Dermis blood vessel endothelial cell (primary cell): ENCODE measurements at places on chromosomes 1 and 21. TPM values are rescaled to one million over a fixed set of nuclear protein-coding genes. Genes with fewer than 3 reads are reported as not detected.

- DNase-seq: peak; percentile 51
Measured at GRCh38 chr1:91850708-91851107, 35.2 kb downstream of the TGFBR3 start.

- DNase-seq: no peak
Measured at GRCh38 chr21:32592929-32593502, 7.7 kb upstream of the TCP10L start.

DNA sequence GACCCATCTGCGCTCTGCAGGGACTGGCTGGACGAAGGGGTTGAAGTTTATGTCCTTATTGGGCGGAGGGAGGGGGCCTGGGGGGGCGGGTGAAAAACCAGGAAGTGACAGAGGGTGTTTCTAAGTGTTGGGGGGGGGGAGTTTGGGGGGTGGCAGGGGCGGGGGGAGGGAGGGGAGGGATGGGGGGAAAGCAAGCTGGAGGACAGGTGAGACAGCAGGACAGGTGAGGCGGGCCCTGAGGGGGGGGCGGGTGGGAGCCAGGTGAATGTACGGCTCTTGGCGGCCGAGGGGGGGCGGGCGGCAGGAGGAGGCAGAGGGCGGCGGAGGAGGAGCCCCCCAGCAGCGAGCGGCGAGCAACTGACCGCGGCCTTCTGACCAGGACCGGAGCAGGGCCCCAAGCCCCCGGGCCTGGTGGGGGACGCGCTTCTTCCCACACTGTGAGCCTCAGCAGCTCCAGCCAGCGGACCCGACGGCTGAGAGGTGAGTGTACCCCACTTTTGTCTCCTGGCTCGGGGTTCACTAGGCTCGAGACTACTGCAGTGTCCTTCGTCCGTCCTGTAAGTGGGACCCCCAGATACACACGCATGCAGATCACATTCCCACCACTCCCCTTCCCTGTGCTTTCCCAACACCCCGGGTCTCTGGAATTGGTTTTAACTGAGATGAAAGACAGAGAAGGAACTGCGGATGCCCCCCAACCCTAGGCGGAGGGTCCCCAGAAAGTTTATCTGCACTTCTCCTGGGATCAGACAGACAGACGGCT is at the start of gene ZBTB7B:
Gene ZBTB7B (plus strand): TSS at position 339 of the 763 bp plus-strand sequence. CDS start 11,859 bp downstream, outside the sequence.
- peak; percentile 51 for DNase-seq

GRCh38 chr1:156055281-156056048 is 883 bp downstream of the LAMTOR2 start:
- DNase-seq: no peak

DNA sequence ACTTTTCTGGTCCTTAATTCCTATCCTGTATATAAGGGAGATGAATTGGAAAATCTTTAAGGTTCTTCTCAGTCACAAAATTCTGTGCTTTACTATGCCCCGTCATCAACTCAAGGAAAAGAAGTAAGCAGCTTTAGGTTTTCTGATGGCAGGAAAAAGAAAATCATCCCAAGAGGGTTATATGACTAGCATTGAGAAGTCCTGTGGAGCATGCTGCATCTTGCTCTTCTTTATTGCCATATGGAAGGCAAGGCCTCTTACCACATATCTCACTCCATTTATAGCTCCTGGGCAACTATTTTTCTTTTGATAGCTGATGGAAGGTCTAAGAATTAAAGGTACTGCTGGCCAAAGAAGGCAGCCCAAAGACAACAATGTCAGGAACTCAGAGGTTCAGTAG is 552.5 kb downstream of the DPYD start:
- DNase-seq: no peak

- DNase-seq: no peak
Measured at GRCh38 chr1:12114916-12115315, 51.8 kb downstream of the TNFRSF8 start.

GRCh38 chr21:42677339-42678321 is 24.2 kb downstream of the PDE9A start:
- DNase-seq: peak; percentile 70

GRCh38 chr1:14949836-14950713 is 203.5 kb upstream of the TMEM51 start:
- DNase-seq: no peak

- DNase-seq: no peak
Measured at GRCh38 chr1:174892016-174892415, 107.7 kb upstream of the CACYBP start.

DNA sequence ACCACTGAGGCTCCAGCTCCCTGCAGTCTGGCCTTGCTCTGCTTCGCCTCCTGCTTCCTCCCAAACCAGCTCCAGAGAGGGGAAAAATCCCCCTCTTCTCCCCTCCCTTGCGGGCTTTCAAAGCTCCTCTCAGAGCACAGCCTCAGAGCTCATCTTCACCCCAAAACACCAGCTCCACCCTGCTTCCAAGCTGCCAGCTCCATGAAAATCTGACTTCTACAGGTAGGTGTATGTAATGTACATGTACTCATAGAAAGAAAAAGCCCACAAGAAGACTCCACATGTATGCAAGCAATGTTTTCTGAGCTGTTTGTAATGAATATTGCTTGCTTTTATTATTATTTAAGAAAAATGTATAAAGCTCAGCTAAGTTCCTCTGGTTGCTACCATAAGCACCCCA is 8.4 kb downstream of the SLC41A1 start:
- no peak for DNase-seq

GRCh38 chr1:208066583-208066982 is 155.7 kb upstream of the CD34 start:
- no peak for DNase-seq

- DNase-seq: no peak
Measured at GRCh38 chr1:230321741-230322420, 104.3 kb downstream of the PGBD5 start.

DNA sequence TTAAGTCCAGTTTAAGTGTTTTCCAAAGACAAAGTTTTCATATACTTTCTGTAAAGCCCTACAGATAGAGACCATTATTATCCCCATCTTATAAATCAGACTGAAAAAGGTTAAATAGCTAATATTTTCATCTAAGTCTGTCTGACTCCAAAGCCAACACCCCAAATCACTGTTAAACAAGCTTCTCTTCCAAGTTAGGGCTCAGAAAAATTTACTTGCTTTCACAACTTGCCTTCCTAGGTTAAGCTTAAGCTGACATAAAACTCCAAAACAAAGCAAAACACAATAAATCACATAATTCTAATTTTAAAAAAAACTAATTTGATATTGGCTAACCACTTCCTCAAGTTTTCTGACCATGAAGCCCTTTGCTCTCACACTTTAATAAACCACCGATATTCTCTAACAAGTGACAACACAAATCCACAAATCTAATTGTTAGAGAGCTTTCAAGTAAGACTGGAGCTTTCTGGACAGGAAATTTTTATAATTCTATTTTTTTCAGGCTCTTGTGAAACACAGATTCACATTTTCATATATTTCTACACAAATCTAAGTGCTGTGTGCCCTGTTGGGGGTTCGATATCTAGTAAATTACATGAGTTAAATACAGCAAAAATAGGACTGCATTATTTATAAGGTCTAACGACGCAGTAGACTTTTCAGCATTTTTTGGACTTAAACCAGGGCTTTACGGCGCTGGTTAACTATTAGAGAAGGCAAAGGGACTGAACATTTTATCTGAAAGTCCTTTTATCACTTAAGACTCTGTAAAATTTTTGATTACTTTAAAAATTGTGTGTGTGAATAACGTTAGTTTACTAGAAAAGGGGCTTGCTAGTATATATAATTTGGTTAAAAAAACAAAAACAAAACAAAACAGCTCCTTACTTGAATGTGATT is 2.1 kb downstream of the GNG12 start:
- DNase-seq: peak; percentile 34

GRCh38 chr1:235938709-235939479 is 72.2 kb upstream of the LYST start:
- peak; percentile 50 for DNase-seq

DNA sequence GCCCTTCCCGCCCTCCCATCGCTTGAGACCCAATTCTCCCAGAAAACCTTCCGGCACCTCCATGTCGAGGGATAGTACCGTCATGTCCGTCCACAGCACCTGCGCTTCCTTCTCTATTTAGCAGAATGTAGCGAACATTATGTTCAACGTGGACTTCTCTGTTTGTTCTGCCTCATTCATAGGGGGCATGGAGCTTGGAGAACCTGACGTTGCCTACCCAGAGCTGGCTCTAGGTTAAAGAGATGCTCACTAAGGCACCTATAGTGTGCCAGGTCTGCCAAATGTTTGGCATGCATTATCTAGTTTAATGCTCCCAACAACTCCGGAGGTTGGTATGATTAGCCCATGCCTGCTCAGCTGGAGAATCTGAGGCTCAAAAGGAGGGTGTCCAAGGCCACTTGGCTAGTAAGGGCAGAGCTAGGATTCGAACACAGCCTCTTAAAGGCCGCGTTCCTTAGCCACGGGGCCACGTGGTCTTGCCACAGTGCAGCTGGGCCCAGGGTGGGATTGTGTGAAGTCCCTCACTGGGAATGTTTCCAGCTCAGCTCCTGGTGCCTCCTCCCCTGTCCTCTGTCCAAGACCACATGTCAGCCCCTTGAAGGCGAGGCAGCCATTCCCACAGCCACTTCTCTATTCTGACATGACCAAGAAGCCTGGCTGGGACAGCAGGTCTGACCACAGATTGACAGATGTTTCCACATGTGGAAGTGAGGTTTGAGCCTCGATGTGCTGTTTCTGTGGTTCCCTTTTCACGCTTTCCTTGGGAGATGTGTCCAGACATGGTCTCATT is 57.8 kb downstream of the RUNX3 start:
- DNase-seq: no peak

DNA sequence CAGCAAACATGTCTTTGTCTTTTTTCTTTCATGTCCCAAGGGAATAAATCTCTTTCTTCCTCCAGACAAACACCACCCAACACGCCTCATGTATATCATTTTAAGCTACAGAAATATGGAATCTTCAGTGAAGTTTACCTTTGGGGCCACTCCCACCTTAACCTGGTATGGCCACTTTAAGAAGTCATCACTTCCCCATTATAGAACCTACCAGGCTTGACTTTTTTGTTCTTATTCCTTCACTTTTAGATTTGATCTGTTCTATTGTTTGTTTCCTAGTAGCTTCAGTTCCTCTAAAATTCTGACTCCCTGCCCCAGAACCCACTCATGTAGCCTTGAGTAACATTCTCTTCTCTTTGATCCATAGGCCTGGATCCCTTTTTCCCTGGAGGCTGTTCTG is 226.3 kb downstream of the HLX start:
- no peak for DNase-seq

- DNase-seq: no peak
Measured at GRCh38 chr1:39979654-39980053, 24.7 kb downstream of the MFSD2A start.

GRCh38 chr1:229885568-229886495 is 181.2 kb upstream of the GALNT2 start:
- DNase-seq: no peak

GRCh38 chr1:200319148-200319547 is 90.7 kb downstream of the ZNF281 start:
- DNase-seq: no peak

DNA sequence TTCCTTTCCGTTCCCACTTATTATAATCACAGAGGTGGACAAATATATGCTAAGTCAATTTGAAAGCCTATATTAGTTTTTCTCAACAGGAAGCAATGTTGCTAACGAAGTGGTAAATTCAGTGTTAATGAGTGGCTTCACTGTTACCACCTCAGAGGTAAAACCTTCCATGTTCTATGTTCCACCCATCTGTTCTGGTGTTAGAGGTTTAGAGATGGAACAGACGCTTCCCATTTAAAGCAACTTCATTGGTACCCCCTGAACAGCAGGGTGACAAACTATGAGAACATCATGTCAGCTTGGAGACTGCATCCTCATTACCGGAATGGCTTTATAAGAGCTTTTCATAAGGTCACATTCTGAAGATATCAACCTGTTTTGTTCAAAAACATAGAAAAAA is 77.9 kb downstream of the ZNF644 start:
- DNase-seq: no peak

GRCh38 chr1:185857442-185857841 is 123.3 kb downstream of the HMCN1 start:
- no peak for DNase-seq

- DNase-seq: peak; percentile 90
Measured at GRCh38 chr1:21779613-21780521, 3.1 kb downstream of the USP48 start.

DNA sequence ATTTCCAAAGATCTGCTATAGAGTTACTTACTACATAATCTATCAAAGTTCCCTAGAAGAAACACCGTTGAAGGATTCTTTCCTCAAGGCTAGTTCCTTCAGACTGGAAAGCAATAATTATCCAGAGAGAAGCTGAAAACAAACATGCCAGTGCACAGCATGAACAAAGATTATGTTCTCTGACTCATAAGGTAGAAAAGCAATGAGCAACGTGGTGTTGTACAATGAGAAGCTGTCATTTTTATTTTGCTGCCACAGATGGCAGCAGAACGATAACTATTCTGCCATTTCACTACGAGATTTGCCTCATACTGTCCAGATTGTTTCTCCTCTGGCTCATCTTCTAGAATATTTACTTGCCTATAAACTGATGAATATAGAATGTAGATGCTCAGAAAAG is 10.7 kb downstream of the EXTL2 start:
- peak; percentile 73 for DNase-seq

- DNase-seq: no peak
Measured at GRCh38 chr1:205587581-205587980, 44.2 kb downstream of the ELK4 start.

DNA sequence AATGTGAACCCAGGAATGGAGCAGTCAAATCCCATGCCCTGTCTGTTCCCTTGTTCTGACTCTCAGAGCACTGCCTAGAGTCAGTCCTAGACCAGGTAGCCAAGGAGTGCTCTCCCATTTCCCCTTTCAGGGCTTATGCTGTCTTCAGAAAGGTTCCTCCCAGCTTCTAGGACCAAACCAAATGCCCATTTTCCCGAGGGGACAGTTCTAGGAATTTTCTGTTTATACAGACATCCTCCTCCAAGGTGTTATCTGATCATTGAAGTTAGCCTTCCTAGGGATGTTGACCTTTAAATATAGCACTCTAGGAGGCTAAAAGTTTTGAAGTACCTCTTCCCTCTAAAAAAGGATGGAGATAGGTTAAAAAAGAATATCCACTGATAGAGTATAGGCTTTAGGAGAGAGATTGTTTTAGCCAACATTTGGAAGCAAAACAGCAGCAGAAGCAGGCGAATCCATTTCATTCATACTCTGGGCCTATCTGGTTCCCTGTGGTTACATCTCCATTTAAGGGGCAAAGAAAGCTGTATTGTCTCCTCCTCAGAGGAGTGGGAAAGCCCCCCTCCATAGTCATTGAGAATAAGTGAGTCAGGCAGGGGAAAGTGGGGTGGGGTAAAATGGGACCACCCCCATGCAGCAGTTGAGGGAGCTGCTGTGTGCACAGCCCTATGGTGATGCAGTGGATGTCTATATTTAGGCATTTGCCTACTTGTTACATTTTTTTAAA is 126.5 kb downstream of the SPATA46 start:
- DNase-seq: no peak

ZNF683 gene
- total RNA-seq: not detected in 2 replicates

NPPB gene
- not detected in 2 replicates for total RNA-seq

WNT9A gene
- 1.8 and 2.9 TPM in 2 replicates for total RNA-seq

AKNAD1 gene
- total RNA-seq: 0.34 TPM in 1 of 2 replicates, not detected in the other

LCK gene
- total RNA-seq: 0.09 and 0.17 TPM in 2 replicates

CFHR3 gene
- not detected in 2 replicates for total RNA-seq

PEF1 gene
- total RNA-seq: 145 and 159 TPM in 2 replicates

SDC3 gene
- total RNA-seq: 22.0 and 55.3 TPM in 2 replicates

NFIA gene
- 12.4 and 23.2 TPM in 2 replicates for total RNA-seq

SMIM12 gene
- 49.2 and 71.1 TPM in 2 replicates for total RNA-seq

LRRC71 gene
- total RNA-seq: 0.14 and 0.34 TPM in 2 replicates

RAB25 gene
- total RNA-seq: not detected in 2 replicates
